ENCODE measurements at places on chromosomes 6 and 20.

DNA sequence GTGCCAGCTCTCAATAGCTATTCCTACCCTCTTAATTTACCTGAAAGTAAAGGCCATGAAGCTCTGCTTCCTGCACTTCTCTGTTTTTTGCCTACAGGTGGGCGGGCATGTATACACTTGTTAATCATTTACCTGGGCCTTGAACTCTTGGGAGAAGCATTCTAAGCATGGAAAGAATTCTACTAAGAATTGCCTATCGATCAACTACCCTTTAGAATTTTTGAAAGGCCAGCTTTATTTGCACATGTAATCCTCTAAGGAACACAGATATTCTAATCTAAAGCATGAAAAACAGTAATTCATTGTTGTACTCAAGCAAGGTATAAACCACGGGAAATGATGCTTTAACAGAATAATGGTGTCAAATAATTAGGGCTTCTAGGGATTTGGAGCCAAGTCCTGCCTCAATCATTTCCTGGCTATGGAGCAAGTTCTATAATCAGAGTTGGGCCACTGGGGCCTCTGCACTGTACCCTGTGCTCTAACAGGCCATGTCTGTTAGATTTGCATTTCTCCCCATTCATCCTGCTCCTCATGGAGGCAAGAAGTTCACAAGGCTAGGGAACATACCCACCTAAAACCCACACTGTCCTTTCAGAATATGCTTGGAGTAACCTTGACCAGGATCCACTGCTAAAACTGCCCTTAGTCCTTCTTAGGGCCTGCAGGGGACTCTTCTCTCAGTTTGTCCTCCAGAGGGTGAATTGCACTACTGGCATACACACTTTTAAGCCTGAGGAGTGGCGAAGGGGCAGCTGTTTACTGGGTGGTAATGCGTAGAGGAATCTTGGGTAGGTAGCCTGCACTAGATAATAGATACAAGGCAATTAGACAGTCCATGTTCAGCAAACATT lies 276.4 kb upstream of the JAG1 start:
- no peak for DNase-seq

DNA sequence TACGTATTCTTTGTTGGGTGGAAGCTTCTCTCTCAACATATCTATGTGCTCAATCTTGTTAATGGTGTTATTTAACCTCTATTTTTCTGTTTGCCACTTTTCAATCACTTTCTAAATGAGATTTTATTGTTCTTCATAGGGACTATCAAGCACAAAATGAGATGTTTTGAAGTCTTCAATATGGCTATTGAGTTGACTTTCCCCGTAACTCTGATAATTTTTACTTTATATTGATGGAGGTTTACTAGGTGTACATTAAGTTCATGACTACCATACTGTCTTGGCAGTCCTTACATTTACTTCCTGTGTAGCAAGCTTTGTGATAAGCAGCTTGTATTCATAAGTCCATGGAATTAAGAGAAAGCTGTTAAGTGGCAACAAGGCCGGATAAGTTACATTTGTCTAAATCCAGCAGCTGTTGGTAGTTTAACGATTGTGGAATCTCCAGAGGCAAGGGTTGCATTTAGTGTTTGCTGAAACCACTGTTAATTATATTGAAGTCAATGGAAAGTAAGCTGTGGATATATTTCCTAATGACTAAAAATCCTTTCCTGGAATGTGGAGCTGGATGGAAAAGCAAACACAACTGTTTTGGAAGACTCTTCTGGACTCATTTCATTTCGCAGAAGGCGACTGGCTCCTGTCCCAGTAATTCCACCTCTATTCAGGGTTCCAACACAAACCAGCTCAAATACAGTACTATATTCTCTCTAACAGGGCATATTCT lies 57.3 kb upstream of the SMIM29 start:
- no peak for DNase-seq

DNA sequence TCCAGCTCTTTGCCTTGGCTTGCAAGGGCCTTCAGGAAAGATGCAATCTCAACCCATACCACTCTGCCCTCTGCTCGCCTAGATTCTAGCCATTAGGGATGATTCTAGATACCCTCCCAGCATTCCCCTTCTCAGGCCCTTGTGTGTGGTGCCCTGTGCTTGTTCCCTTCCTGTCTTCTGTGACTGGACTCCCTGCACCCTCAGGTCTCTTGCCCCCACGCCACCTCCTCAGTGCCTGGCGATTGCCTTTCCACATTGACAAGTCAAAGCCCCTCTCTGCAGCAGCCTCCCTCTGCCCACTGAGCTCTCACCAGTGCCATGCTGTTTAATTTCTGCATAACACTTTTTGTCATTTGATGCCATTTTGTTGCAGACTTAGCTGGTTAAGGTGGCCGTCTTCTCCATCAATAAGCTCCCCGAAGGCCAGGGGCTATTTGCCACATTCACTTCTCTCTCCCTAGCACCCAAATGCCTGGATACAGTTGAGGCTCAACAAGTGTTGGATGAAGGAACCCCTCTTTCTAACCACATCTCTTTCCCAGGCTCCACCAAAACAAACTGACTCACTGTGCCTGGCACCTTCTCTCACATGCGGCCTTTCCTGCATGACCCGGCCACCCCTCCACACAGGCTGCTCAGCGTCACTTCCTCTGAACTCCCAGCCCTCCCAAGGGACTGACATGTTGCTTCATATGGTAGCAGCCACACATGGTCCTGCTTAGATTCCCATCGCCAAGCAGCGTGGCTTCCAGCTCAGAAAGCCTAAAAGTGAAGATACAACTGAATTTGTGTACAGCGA lies 4.6 kb upstream of the TXNDC5 start:
- peak; percentile 33 for DNase-seq

DNA sequence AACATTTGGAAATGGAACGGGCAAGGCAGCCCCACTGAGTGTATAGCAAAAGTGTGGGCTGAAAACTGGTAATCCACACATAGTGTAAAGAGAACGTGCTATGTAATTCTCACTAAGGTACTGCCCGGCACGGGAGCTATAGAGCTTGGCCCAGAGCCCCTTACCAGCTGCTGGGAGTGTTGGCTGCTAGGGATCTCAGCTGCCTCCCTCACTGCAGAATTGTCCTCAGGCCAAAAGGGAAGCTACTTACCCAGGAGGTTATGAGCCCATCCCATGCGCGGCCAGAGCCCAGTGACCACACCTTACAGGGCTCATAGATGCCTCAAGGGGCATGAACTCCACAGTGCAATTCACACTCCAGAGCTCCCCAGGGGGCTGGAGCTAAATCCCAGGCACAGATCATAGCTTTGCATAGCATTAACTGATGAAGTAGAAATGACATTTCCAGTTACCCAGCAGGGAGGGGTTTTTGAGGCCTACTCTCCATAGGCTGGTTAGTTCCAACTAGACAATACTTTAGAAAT lies 56.8 kb downstream of the LINC00237 start:
- DNase-seq: no peak

DNA sequence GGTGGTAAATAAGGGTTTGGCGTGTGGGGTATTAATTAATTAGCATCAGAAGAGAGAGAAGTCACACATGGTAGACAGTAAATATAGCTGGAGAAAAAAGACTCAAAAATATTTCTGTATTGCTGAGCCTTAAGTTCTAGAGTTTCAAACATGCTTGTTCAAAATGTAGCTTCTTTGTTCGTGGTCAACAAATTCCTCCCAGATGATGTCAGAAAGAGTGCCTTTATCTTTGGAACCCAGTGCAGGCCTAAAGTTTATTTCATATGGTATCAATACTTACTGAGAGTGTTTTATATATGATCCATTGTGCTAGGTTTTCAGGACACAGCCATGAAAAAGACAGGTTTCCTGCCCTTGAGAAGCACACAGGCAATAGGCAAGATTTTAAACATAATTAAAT lies 18.3 kb downstream of the MARCKS start:
- peak; percentile 63 for DNase-seq

DNA sequence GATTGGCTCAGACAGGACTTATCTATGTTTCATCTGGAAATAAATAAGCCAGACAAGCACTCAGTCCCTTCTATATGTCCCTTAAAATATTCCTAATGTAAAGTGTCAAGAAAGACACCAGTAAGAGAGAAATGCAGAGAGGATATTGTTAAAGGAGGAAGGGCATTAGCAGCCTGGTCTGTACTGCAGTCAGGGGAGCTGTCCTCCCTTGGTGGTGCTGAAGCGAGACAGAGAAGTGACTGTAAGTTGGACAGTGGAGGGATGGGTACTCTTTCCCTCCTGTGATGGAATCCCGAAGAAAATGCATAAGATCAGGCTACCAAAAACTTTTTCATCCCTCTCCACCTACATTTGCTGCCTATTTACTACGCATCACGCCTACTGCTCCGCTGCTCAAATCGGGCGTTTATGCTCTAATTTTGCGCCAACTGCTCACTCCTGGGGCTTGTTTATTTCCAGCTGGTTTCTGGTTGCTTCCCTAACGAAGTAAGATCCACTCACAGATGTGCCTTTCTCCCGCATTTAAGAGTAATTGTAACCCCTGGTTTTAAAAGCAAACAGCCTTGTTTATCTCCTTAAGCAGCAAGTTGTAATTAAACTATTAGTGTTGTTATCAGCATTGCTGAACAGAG lies 35.2 kb downstream of the PHACTR1 start:
- DNase-seq: peak; percentile 56

- peak; percentile 68 for DNase-seq
These were observed 72.3 kb downstream of the MRPL14 start for GRCh38 chr6:44054721-44055559.

GRCh38 chr6:113777601-113778000 lies 79.5 kb upstream of the MARCKS start:
- DNase-seq: no peak

DNA sequence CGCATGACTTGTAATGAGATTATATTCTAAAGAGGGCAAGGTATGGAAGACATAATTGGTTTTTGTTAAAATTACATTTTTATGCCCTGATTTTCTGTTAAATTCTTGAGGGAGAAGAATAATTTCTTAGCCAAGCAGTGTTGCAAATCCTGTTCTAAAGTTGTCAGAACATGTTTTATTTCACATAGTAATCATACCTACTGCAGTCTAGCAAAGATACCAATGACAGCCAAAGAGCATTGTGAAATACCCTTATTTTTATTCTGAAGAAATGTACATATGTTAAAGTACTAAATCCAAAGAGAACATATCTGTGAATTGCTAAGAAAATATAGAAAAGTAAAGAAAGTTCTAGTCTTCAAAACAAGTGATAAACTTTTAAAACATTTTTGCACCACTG lies 39.6 kb upstream of the SMIM8 start:
- no peak for DNase-seq

- peak; percentile 49 for DNase-seq
These were observed 18.2 kb downstream of the TMEM242 start for GRCh38 chr6:157304899-157305663.

- DNase-seq: peak; percentile 45
These were observed 41.1 kb upstream of the MAP3K4 start for GRCh38 chr6:160950507-160950906.

DNA sequence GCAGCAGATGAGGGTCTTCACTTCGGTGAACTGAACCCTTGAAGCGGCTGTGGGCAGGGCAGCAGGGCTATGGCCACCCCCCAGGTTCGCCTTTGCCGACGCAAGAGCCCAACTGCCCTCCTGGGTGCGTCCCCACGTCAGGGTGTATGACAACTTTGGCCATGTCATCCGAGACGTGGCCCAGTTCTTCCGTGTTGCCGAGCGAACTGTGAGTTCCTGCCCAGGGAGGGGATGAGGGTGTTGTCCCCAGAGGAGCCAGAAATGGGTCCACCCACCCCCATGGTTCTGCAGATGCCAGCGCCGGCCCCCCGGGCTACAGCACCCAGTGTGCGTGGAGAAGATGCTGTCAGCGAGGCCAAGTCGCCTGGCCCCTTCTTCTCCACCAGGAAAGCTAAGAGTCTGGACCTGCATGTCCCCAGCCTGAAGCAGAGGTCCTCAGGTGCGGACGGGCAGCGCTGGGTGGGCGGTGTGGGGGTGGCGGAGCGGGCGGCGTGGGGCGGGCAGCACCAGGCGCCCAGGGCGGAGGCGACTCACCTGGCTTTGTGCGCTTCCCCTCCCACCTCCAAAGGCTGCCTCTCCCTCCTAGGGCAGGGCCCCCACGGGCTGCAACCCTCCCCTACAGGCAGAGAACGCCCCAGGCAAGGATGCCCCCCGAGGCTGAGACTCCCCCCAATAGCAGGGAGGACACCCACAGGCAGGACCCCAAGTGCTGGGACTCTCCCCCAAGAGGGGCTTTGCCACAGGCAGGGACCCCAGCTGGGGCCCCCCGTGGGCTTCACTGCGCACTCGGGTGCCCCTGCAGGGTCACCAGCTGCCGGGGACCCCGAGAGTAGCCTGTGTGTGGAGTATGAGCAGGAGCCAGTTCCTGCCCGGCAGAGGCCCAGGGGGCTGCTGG lies 6.2 kb upstream of the TNFRSF6B start:
- no peak for DNase-seq

DNA sequence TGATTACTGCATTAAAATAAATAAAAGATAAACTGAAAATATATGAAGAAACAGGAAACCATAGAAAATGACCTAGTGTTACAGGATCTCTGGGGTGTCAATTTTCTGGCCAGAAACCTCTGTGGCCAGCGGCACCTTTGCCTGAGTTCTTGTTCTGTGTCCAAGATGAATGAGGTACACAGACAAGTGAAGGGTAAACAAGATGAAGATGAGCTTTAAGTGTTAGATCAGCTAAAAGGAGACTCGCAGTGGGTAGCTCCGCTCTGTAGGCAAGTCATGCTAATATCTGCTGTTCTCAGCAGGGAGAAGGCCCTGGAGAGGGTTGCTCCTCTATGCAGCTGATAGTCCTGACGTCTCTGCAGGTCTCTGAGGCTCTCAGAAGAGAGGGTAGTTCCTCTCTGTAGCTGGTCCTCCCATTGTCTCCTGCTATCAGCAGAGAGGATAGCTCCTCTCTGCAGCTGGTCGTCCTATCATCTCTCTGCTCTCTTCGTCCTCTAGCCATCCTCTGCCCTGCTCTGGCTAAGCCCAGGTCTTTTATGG lies 35.9 kb upstream of the TBC1D22B start:
- no peak for DNase-seq

DNA sequence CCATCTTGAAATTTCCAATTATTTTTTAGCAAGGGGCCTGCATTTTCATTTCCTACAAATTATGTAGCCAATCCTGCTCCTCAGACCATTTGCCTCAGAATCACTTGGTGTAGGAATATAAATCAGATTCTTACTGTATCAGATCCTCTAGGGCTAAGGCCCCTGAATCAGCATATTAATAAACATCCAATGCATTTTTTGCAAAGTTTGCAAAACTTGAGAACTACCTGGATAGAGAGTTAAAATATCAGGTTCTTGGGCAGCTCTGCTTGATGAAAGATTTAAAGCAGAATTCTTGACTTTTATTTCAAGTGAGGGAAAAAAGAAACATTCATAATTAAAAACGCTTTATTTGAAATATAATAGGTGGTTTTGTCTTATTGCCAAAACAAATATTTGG lies 82.2 kb upstream of the MAN1A1 start:
- DNase-seq: no peak

GRCh38 chr20:48128436-48128835 lies 343.2 kb upstream of the SULF2 start:
- no peak for DNase-seq

- peak; percentile 19 for DNase-seq
These were observed 53.4 kb upstream of the TMEM30A start for GRCh38 chr6:75337835-75338580.

GRCh38 chr20:46362921-46363867 lies 43.2 kb downstream of the ELMO2 start:
- no peak for DNase-seq

GRCh38 chr6:111282515-111282914 lies 195.2 kb downstream of the SLC16A10 start:
- DNase-seq: no peak
